Hippocampal formation (tissue), 2 donors: ENCODE measurements at places on chromosomes 16 and 17.

DNA sequence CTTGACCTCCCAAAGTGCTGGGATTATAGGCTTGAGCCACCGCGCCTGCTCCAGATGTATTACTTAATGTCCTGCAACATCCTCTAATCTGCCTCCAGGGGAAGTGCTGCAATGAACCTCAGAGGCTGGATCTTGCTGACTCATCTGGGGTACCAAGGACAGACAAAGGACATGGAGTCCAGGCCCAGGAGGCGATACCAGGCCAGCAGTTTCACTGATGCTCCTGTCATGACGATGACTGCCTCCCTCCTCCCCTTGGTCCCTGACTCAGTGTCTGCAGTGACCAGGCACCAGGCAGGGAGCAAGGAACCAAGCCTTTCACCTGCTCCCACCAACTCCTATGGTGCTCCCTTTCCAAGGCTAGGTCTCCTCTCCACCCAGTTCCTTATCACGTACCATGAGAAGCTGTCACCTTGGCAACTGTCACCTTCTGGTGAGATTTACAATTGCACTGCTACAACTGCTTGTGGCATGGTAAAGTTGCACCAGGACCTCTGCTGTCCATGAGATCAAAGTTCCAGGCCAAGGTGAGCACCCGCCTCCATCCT is 21.6 kb upstream of the PHOSPHO1 start:
- no peak for DNase-seq

DNA sequence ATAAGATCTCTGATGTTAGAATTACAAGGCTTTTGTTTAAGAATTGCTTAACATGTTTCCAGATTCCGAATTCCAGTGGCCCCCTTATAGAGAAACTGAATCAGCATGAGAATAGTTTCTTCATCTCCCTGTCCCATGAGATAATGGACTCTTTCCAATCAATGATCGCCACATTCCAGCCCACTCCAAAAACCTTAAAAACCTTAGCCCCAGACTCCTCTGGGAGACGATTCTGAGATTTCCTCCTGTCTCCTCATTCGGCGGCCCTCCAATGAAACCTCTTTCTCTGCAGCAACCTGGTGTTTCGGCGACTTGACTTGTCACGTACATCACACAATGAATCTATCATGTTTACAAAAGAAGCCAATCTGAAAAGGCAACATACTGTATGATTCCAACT is 197.1 kb upstream of the PSMD7 start:
- DNase-seq, result no peak

DNA sequence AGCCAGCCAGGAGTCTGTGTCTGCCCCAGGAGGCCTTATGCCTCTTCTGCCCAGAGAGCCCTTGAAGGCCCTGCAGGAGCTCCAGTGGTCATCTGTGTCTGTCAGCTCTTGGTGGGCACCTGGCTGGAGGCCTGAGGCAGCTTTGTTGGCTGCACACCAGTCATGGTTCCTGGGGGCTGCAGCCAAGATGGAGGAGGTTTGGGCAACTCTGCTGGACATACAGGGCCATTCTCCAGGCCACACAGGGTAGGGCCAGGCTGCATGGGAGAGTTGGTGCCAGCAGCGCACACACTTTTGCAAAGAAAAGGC is 29.4 kb downstream of the B9D1 start:
- no peak for DNase-seq

DNA sequence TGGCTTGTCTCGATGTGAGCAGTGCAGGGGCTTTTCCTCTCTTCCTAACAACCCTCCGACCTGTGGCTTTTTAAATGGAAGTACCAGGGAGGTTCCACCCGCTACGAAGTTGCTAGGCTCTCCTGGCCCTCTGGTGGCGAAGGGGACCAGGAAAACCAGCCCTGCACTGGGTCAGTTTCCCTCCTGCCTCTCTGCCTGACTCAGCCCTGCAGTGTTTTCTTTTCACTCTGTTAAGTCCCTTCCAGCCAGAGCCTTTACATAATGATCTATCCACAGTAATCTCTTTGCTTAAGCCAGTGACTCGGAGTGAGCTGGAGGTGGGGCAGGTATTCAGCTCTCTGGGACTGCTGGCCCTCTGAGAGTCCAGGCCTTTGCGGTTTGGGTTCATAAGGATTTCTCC is 331.3 kb upstream of the EEF2KMT start:
- no peak for DNase-seq

GRCh38 chr17:82383411-82383810 is 11.8 kb downstream of the UTS2R start:
- no peak for DNase-seq

GRCh38 chr17:45440161-45440778 is 7.6 kb upstream of the ARHGAP27 start:
- no peak for DNase-seq

DNA sequence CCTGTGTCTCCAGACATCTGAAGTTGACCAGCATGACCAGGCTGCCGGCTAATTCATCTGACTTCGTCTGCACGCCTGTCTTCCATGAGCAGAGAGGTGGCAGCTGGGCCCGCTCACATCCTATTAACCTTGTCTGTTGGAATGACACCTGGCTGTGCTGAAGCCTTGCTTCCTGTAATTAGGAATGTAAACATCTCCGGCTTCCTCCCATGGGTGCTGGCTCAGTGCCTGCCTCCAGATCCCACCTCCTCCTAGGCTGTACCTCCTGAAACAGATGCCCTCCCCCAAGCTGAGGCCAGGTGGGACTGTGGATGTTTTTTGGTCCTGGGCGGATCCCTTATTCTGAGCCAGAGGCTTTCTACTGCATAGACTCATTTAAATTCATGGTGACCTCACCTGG is 296.3 kb downstream of the HS3ST4 start:
- DNase-seq, result no peak

DNA sequence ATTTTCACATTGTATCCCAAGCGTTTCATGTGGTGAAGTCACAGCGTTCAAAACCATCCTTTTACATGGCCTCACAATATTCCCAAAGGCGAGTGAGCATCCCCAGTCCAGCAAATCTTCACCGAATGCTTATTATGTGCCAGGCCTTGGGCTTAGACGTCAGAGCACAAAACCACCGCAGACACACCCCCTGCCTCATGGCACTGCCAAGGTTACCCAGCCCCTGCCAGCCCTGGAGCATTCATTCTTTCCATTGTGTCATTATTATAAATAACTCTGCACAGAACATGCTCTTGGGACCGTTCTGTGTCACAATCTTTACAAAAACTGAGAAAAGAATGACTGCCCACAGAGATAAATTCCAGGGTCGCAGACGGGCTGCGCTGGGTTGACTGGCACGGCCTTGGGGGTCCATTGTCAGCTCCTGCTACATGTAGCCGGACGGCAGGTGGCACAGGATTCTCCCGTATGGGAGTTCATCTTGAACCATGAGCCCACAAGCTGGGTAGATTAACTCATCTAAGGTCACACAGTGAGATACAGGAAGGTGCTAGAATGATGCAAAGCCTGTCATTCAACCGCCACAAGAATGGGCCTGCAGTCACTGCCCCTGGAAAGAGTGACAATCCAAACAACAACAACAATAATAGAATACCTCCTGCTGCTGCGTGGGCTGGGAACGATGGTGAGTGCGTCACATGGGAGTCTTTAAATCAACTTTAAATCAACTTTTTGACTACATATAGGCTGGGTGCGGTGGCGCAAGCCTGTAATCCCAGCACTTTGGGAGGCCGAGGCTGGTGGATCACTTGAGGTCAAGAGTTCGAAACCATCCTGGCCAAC is 4.5 kb upstream of the NECAB2 start:
- DNase-seq, result no peak
